ENCODE measurements at places on chromosomes 1 and 21.

GRCh38 chr1:196573226-196573625, 35.0 kb downstream of the KCNT2 start:
- DNase-seq, result no peak

- no peak for DNase-seq
Observed at GRCh38 chr1:236351875-236352573, 42.1 kb upstream of the EDARADD start.

GRCh38 chr1:81142099-81142826, 658.5 kb upstream of the ADGRL2 start:
- DNase-seq, result no peak

- peak; percentile 46 for DNase-seq
Observed at GRCh38 chr1:30868833-30869435, 39.6 kb downstream of the SDC3 start.

- DNase-seq, result no peak
Observed at GRCh38 chr21:15151385-15152103, 86.7 kb upstream of the NRIP1 start.

DNA sequence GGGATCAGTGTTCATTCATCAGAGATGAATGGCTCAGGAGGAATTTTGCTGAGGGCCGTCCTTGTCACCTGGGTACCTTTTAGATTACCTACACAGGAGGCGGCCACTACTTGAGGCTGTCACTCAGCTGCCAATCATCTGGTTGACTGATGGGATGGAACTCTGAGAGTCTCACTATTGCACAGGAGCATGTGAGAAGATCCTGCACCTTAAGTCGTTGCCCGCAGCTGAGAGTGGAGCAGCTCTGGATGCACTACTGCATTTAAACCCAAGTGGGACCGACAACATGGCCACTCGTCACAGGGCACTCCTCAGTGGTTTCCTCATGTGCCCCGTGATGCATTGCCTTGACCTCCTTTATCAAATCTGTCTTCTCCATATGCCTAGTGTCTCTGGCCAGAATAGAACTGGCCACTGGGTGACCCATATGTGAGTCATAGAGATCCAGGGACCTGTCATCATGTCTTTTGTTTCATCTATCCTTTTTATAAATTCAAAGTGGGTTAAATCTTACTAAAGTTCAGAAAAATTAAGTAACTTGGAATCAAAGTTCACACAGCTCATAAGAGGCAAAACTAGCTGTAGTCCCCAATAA, 165.5 kb downstream of the ZSCAN20 start:
- no peak for DNase-seq

- DNase-seq, result no peak
Observed at GRCh38 chr1:50735443-50735842, 224.6 kb downstream of the FAF1 start.

GRCh38 chr1:25914074-25914995, 8.1 kb upstream of the STMN1 start:
- no peak for DNase-seq

DNA sequence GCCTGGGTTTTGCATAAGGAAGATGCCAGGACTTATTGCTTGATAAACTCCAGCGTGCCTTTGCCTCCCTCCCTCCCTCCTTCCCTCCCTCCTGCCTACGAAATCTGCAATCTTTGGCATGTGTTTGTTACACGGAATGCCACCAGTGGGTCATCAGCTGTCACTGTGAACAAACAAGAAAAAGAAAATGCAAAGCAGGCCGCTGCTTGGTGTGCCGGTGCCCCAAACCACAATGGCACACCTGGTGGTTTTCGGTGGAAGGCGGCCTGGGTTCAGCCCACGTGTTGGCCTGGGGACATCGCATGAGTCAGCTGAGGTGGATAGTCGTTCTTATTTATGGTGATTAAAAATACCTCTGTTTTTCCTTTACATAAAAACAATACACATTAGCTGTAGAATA, 16.3 kb upstream of the IFNLR1 start:
- peak; percentile 52 for DNase-seq

DNA sequence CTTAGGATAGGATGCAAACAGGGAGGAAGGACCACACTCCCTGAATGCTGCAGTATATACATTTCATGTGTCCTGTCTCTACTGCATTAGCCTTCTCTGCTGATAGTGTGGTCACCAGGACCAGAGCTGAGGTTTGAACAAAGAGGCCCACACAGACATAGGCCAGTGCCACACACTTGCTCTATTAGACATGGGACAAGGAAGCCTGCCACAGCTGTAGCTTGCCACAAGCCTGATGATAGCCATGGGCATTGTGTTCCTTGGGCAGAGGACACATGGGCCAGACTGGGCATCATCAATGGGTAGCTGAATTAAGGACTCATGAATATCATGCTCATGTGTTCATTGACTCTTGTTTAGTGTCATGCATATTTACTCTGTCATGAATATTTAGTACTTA, 10.4 kb downstream of the CAMSAP2 start:
- no peak for DNase-seq

DNA sequence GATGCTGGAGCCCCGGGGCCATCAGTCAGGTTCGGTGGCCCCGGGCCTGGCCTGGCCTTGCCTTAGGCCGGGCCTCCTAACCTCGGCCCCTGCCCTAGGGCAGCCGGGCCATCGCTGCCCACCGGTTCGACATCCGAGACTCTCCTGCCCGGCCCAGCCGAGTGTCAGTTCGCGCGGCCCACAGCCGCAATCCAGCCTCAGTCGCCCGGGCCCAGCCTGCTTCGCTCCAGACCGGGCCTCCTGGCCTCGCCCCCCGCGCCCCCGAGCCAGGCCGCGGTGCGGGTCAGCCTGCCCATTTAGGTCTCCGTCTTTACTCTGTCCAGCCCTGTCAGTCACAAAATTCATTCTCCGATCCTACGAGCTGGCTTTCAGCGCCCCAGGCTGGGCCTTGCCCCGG, 777 bp downstream of the LRRC41 start:
- no peak for DNase-seq
